ENCODE measurements at places on chromosomes 5 and 9.
A peak's percentile ranks its signal among the peaks of the same experiment; 100 is the strongest.

DNA sequence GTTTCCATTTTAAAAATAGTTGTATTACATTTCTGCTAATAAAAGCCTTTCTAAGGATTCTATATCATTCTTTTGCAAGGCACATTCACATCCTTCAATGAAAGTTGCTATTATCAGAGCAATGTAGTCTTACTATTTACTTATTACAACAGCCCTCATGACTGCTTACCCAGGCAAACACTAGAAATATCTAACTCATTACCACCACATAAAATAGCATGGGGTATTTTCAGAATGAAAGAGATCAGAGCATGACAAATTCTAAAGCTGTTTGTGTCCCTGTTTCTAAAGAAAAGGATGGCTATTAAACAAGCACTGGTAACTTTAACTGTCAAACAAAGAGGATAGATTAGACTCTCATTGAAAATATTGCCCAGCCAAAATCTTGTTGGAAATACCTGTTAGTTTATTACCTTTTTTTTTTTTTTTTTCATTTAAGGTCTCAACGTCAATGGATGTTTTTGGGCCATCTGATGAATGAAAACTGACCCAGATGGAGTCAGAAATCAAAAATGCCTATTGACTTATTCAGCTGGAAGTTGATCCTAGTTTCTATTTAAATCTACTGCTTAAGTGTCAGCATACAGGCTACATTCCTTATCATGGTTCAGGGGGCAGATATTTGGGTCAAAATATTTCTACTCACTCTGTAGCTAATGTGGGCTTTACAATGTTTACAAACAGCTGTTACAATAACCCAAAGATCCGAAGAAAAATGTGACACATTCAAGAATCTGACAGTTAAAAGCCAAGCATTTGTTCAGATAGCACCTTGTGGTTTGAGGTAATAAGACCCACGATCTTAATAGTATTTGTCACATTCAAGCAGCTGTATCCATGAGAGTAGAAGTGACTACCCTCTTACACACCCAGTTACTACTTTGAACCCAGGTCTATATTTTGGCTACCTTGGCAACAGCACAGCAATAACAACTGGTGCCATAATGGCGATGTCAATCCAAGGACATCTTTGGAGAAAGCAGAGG lies 554.8 kb upstream of the MEF2C start:
- no peak for ATAC-seq

GRCh38 chr9:131701436-131701781 lies 38.5 kb downstream of the RAPGEF1 start:
- ATAC-seq = no peak

GRCh38 chr9:95150903-95151302 lies 166.6 kb downstream of the FANCC start:
- ATAC-seq = no peak

GRCh38 chr5:95808013-95808685 lies 14.4 kb downstream of the GLRX start:
- no peak for ATAC-seq

- ATAC-seq = no peak
These were observed 204.6 kb downstream of the PCSK1 start for GRCh38 chr5:96228408-96228807.

DNA sequence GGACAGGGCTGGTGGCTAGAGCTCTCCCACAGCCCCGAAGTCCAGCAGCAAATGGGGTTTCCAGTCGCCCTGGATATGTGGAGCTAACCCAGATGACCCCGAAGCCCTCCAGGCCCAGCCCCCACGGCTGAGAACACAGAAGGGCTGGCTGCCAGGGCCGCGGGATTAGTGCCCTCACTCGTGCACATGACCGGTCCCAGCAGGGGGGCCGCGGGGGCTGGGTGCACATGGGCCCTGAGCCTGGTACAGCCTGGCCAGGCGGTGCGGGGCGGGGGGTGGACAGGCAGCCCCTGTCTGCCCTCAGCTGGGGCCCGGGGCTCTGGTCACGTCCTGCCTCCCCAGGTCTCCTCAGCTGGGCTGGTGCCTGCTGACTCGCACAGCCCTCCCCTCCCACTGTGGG lies 5.9 kb downstream of the SSNA1 start:
- ATAC-seq = no peak

DNA sequence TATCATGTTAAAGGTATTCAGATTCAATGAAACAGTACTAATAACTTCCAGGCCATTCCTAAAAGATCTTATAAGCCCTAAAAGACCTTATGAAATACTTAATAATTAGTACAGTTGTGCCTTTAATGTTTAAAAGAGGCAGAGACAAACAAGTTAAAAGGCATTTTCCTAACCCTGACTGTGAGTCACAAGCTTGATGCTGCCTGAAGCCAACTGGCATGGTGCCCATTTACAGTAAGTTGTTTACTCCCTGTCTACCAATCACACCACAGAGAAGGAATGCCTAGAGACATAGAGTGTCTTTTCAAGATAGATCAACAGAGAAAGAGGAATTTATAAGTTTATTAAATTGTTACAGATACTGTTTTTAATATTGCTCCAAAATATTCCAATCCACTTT lies 47.8 kb downstream of the NR3C1 start:
- ATAC-seq = peak; percentile 60

- ATAC-seq = no peak
These were observed 8.4 kb downstream of the FNBP1 start for GRCh38 chr9:130034570-130034969.

DNA sequence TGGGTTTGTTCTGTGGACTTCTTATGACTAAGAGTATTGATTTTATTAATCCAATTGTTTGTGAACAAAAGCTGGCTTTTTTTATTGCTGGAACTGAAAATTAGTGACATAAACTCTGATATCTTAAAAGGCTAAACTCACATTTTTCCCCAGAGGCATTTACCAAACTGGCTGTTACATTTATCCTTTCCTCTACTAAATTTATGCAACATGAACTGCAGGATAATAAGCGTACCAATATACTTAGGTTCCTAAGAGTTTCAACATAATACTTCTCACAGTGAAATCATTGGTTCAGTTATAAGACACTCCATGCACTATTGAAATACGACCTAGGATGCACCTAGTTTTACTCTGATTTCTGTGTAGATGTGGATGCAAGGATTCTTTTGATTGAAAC lies 560.8 kb upstream of the WWC1 start:
- ATAC-seq = no peak

DNA sequence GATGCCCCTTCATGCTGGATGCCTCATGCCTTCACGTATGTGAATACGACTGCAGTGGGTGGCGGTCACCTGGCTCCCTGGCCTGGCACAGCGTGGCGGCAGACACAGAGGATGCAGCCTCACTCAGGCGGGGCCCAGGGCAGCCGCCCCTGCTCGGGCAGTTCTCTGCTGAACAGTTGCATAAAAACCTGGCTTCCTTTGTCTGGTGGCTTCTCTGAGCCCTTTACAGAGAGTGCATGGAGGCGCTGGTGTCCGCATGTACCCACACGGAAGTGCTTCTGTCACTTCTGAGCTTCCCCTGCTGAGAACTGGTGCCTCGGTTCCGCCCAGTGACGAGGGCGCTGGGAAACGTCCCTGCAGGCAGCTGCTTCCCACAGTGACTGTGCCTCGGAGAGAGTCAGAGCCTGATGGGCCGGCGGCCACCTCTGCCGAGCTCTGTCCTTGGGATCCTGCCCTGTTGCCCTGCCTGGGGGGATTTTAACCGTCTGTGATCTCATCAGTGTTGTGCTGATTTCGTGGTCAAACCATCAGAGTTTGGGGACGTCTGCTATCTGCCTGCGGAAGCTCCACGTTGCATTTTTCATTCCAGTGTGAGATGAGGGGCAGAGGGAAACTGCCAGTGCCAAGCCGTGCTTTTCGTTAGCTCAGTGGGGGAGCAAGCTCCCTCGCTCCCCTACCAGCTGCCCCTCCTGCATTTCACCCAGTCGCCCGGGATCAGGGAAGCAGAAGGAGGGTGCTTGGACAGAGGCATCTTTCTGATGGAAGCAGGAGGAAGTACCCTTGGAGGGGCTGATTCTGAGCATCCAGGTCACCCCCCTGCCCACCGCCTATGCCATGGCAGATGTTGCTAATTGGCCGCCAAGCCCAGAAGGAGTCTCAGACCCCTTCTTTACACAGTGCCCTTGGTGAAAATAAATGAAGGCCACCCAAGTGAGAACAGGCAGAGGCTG lies 153.0 kb upstream of the COL5A1 start:
- ATAC-seq = peak; percentile 71

- no peak for ATAC-seq
These were observed 2.1 kb downstream of the ANKRD33B start for GRCh38 chr5:10565785-10566542.

DNA sequence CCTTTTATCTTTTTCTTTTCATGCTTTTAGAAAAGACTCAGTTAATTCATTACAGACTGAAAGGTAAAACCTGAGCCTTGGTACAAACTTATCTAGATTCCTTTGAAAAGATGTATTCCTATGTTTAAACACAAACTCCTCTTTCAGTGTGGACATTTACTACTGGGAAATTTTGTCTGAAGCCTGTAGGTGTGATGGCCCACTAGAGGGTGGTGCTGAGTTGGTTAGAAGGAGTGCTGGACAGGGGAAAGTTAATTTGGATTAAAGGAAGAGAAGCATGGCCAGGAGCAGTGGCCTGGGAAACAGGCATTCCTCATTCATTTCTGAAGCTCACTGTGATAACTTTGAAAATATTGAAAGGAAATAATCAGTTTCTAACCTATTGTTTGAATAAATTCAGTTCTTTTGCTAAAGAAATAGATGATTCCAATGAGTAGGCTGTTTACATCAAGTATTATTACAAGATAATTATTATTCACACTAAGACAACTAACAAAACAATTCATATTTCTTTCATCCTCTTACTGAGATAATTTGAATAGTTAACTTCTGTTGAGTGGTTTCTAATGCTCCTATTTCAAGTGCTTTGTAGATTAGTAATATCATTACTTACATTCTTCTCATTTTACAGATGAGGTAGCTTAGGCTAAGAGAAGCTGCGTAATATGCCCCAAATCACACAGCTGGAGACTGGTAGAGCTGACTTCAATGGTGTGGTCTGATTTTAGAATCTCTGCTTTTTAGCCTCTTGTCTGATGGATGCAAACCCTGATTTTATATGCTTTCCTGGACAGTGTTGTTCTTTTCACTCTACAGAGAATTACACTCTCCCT lies 150.9 kb downstream of the ADGRV1 start:
- ATAC-seq = peak; percentile 89

GRCh38 chr5:33513462-33514185 lies 72.9 kb downstream of the TARS1 start:
- peak; percentile 92 for ATAC-seq

- no peak for ATAC-seq
These were observed 12.6 kb downstream of the MGAT1 start for GRCh38 chr5:180790020-180790419.

DNA sequence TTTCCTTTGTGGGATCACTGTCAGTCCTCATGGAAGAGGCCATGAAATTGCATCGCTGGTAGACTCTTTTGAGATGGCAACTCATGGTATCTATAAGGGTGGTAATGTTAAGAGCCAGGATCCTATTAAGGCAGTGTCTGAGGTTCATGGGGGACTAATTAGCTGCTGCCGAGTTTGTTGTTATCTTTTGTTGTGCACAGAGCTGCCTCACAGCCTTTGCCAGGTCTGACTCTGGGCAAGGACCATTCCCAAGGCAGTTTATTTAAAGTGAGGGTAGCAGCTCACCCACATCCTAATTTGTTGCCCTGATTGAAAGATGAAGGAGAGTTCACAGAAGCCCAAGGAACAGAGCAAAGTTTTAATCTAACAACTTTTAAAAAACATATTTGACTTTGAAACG lies 7.9 kb downstream of the SMARCA2 start:
- ATAC-seq = no peak

- no peak for ATAC-seq
These were observed 181.6 kb upstream of the NUDT12 start for GRCh38 chr5:103744159-103744558.

DNA sequence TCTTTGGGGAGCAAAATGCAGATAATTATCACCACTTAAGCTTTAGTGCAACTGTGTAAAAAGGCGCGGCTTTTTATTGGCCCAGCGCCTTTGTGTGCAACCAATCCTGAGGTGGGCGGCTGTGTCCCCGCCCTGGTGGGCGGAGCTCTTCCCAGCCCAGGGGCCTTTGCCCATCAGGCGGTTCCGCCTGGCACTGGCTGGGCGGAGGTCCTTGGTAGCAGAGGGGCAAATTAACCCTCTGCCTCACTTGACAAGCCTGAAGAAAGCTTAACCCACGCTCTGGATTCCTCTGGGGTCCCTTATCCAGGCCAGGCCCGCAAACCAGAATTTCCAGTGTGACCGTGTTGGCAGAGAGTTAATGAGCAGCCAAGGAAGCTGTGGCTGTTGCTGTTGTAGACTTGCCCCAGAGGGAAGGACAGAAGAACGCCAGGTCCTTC lies 12.8 kb upstream of the NIPAL4 start:
- ATAC-seq = peak; percentile 13

DNA sequence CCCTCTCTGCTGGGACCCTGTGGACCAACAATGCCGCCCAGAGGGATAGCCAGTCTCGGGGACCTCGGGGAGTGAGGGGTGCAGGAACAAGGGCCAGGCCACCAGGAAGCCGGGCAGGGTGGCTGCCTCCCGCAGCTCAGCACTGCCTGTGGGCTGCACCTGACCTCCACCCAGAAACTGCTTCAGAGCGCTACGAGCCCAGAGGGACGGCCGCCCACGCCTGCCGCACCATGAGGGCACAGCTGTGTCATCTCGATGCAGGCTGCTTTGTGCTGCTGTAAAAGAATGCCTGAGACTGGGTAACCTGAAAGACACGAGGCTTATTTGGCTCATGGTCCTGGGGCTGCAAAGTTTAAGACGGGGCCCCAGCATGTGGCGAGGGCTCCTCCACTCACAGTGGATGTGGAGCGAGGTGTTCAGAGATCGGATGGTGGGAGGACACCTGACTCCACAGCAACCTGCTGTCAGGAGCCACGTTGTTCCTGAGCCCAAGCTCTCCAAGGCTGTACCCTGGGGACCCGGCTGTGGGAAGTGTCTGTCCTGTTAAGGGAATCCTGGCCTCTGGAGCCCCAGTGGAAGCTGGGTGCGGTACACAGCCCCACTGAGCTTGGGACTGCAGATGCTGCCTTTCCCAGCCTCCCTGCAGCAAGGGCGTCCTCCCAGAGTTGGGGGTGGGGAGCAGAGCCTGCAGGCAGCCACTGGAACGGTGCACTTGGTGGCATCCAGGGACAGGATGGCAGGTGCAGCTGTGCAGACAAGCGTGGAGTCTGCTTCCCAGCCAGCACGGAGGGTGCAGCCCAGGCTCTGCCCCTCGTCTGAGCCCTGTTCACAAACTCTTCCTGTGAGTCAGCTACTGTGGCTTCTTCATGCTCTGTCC lies 11.8 kb upstream of the ZDHHC11 start:
- ATAC-seq = peak; percentile 13

DNA sequence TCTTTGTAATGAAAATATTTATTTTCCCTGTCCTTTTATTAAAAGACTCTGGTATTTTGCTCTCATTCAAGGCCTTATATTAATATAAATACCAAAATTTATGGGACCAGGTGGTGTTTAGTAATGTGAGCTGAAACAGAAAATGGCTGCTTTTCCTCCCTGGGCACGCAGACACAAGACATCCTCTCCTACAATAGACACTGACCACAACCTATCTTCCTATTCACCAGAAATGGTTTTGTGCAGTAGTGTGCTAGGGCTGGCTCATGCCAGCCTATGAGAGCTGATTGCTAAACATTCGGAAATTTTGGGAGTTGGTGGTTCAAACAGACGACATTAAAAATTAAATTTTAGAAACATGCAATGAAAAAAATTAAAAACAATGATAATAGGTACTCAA lies 338.2 kb downstream of the BNC2 start:
- no peak for ATAC-seq
